ENCODE measurements at places on chromosomes 11 and 22. TPM values are rescaled to one million over a fixed set of nuclear protein-coding genes. Genes with fewer than 3 reads are reported as not detected.
A peak's percentile ranks its signal among the peaks of the same experiment; 100 is the strongest.

- no peaks in the 10 kb centered on the region for H3K36me3 ChIP-seq
- no peak for DNase-seq
- H3K27ac ChIP-seq: no peak overlapping the region
These were observed 610.1 kb upstream of the ANO5 start for GRCh38 chr11:21582791-21583190.

GRCh38 chr11:78083021-78083420 lies 3.4 kb upstream of the NDUFC2 start:
- H3K4me3 ChIP-seq: no peak overlapping the region
- peaks cover 13% of the 10 kb centered on the region for H3K4me1 ChIP-seq
- no peak overlapping the region for H3K27ac ChIP-seq
- DNase-seq: no peak
- peaks cover 2% of the 10 kb centered on the region for H3K36me3 ChIP-seq
- H3K27me3 ChIP-seq: no peaks in the 10 kb centered on the region

PKDREJ gene
- total RNA-seq: not detected

DNA sequence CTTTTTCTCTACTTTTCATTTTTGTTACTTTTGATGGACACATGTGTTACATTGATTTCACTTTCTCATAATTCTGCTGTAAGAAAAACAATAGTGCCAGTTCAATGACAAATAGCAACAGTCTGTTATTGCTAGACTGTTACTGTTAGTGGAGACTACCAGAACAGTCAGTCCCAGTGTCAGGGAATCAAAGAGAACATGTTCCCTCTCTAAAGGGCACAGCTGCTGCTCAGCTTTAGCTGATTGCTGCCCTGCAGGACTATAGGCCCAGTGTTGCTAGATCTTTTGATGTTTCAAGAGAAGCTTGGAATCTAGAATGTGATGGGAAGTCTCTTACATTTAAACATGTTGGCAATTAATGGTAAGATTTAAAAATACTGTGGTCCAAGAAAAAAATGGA lies 3.4 kb downstream of the BIRC3 start:
- H3K27me3 ChIP-seq: no peaks in the 10 kb centered on the region
- peaks cover 40% of the 10 kb centered on the region for H3K4me1 ChIP-seq
- DNase-seq: no peak
- peak overlapping the region; percentile 99 for H3K27ac ChIP-seq

DNA sequence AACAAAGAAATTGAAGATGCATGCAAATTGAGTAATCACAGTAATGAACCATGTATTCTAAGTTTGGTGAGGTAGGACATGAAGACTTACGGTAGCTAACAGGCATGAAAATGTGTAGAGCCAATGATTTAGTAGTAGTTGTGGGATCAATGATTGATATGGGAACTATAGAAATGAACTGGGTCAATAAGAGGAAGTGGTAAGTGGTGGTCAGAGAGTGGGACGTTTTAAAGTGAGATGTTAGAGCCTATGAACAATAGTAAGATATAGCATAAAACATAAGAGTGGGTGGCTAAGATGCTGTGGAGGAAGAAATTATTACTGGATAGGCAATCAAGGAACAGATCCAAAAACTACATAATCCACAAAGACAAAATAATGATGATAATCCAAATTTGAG lies 45.0 kb downstream of the DLG2 start:
- no peaks in the 10 kb centered on the region for H3K4me1 ChIP-seq
- no peak overlapping the region for H3K27ac ChIP-seq
- DNase-seq: no peak

DNA sequence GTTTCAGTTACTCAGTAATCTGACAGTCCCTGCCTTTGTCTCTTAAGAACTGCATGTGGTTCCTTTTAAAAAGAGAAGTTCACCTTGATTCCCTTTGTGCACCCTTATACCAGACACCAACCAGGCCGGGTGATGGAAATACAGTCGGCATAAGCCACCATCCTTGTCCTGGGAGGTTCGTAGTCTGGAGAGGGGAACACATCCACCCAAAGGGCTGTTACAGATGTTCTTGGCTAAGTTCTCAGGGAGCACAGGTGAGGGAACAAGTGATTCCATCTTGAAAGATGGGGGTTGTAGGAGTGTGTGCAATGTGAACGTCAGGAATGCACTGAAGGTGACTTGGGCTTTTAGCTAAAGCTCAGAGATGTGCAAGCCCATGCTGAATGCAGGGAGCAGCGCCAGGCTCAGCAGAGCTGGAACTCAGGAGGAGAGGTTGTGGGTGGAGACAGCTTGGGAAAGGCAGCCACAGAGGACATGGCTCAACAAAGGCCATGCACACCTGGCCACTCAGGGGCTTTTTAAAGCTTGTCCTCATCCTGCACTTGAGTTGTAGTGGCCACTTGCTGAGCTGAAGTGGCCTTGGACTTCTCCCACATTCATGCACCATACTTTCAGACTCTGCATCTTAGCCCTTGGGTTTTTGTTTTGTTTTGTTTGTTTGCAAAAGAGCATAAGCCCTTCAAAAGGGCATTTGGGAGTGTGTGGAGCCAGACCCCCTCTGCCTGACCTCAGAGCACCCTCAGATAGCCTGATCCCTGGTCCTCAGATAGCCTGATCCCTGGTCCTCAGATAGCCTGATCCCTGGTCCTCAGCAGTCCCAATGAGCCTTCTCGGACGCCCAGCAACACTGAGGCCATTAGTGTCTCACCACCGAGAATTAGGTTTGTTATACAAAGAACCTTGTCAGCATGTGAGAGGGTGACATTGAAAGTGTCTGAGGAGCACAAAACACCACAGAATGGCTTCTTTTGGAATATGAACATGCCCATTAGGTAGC lies 12.7 kb upstream of the TMA7B start:
- H3K36me3 ChIP-seq: no peaks in the 10 kb centered on the region
- no peaks in the 10 kb centered on the region for H3K4me1 ChIP-seq
- H3K27ac ChIP-seq: no peak overlapping the region
- no peaks in the 10 kb centered on the region for H3K27me3 ChIP-seq
- no peak overlapping the region for H3K4me3 ChIP-seq

DNA sequence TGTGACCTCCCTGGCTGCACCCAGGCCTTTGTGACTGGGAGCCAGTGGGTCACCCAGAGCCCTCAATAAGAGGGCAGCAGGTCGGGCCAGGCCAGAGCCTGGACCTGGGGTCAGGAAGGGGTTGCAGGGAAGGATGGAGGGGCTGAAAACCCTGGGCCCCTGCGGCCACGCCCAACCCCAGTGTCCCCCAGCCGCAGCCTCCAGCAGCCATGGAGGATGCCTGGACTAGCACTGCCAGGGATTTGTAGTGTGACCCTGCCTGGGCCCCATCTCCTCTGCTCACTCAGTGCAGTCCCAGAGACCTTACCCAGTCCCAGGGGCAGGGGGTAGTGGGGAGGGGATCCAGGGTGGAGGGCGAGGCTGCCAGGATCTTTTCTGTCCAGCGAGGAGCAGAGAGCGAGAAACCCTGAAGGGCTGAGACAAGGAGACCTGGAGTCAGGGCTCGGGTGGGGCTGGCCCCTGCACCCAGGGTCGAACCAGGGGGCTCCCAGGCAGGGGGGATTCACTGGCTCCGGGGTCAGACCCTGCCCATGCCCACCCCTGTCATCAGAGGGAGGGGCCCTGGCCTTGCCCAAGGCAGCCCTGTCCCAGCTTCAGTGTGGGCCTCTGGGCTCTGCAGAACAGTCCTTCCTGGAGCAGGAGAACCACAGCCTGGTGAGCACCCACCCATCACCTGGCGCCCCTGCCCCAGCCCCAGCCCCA lies 187.5 kb downstream of the IGLL1 start:
- H3K27ac ChIP-seq: no peak overlapping the region
- no peaks in the 10 kb centered on the region for H3K4me1 ChIP-seq
- DNase-seq: no peak

MYO7A gene
- total RNA-seq: 0.26 TPM

MGAT3 gene
- not detected for total RNA-seq

APOL3 gene
- total RNA-seq: 0.44 TPM

POU2AF1 gene
- total RNA-seq: not detected
